Calu3 (cell line): ENCODE measurements at places on chromosomes 7 and 10.
A peak's percentile ranks its signal among the peaks of the same experiment; 100 is the strongest.

DNA sequence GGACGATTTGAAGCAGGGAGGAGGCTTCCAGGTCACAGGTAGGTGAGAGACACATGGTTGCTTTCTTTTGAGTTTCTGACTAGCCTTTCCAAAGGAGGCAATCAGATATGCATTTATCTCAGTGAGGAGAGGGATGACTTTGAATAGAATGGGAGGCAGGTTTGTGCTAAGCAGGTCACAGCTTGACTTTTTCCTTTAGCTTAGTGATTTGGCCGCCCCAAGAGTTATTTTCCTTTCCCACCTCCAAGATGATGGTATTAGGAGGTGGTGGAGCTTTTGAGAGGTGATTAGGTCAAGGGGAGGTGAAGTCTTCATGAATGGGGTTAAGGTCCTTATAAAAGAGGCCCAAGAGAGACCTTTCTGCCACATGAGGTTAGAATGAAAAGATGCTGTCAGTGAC lies 443.7 kb downstream of the TYW1 start:
- no peak for DNase-seq

- DNase-seq, result no peak
Measured at GRCh38 chr10:130234171-130234965, 98.2 kb downstream of the GLRX3 start.

DNA sequence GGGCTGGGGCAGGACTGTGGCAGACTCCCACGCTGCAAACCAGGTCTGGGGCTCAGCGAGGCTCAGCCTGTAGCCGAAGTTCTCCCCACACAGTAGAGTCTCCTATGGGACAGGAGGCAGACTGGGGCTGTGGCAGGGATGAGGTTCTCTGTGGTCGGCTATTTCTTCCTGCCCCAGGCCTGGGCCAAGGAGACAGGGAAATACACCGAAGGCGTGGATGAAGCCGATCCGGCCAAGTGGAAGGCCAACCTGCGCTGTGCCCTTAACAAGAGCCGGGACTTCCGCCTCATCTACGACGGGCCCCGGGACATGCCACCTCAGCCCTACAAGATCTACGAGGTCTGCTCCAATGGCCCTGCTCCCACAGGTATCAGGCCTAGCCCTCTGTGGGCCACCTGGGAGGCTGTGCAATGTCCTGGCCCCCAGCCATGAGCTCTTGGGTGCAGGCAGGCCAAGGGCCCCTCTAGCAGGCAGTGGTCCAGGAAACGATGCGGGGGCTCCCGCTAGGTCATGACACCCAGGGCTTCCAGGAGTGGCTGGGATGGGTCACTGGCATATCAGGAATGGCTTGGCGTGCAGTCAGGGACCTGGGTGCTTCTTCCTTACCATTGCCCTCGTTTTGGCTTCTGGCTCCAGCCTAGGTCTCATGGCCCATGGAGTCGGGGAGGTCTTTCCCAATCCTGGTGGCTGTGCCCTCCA lies 8.1 kb downstream of the IRF5 start:
- no peak for DNase-seq

DNA sequence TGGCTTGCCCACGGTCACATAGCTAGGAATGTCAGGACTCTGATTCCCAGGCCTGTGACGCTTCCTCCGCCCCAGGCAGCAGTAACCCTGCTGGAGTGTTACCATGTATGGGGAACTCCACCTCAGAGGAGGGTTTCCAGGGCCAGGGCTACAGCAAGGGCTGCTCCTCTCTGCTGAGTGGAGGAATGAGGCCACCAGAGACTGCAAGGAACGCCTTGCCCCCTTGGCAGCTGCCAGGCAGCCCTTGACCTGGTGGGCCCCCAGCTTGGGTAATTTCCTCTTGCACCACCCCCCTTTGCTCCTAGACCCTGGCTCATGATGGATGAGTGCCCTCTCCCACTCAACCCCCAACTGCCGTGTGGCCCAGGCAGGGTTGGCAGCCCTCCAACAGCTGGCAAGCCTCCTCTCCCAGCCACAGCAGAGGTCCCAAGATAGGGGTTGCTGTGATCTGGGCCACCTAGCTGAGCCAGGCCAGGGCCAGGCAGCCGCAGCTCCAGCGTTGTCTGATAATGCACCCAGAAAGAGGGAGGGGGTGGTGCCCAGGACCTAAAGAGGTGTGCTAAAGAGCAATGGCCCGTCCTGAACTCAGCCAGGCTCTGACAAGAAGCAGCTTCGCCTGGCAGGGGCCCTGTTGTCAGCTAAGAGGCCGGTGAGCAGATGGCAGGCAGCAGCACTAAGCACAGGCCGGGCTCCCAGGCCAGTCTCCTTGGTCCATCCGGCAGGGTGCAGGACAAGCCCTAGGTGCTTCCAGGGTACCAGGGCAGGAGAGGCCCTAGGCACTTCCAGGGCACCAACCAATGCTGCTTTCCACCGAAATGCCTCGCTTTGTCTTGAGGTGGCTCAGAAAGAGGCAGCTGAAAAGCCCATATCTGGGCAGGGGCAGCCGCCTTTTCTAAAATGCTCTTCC lies 35.4 kb downstream of the DRGX start:
- DNase-seq, result no peak

- DNase-seq, result no peak
Measured at GRCh38 chr10:23019633-23020032, 75.7 kb upstream of the MSRB2 start.

- no peak for DNase-seq
Measured at GRCh38 chr10:132687181-132687892, 98.6 kb downstream of the NKX6-2 start.

DNA sequence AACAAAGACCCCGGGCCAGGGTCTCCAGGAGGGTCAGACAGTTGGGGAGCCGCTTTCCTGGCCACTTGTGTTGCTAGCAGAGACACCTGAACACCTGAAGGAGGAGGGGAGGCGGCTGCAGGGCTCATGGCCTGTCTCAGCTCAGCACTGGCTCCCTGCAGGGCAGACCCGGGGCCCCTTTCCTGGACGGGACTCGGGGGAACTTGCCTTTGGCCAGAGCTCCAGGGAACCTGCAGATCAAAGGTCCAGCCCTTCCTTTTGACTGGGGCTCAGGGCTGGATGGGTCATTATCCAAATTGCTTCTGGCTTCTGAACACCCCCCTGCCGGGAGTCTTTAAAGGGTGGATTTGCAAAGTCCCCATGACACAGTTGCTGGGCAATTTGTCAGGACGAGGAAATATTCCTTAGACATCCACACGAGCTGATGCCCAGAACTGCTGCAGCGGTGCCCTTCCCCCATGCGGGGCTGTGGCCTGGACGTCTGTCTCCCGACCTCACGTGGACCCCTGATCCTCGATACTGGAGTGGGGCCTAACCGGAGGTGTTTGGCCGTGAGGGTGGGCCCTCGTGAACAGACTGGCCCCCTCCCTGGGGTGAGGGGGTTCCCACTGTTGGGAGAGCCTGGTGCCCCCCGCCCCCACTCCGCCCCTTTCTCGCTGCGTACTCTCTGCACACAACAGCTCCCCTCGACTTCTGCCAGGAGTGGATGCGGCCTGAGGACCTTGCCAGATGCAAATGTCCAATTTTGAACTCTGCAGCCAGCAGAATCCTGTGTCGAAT lies 194.3 kb downstream of the ELFN1 start:
- no peak for DNase-seq

- peak; percentile 23 for DNase-seq
Measured at GRCh38 chr7:46908770-46909169, 673.1 kb downstream of the TNS3 start.

DNA sequence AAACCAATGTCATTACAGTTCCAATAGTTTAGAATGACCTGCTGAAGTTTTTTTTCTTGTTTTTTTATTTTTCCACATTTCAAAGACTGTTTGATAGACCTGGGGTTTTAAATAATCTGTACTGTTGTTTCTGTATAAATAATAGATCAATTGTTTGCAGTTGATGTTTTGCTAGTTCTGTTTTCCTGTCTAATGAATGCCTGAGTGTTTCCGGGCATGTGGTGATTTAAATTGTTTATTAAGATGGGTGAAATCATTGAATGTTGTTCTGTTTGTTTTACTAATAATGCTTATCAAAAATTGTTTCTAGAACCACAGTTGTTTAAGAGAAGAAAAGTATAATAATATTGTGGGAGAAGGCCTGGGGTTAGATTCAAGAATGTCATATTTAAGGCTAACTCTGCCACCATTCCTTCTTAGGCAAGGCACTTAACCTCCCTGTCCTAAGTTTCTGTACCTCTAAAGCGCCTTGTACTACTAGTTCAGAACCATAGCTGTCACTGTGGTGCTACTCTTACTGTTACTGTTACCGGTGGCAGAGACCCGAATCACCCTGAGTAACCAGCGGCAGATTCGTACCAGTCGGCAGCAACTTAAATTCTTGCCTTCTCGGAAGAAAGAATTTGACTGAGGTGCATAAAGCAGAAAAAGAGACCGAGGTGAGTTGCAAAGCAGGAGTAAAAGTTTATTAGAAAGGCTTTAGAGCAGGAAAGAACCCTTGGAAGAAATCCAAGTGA lies 1014.1 kb downstream of the REEP3 start:
- DNase-seq, result no peak

GRCh38 chr7:1883834-1884582 lies 213.9 kb downstream of the ELFN1 start:
- no peak for DNase-seq

- DNase-seq, result no peak
Measured at GRCh38 chr10:88209837-88210561, 346.6 kb downstream of the PTEN start.

- DNase-seq, result no peak
Measured at GRCh38 chr7:51072281-51072680, 244.3 kb downstream of the COBL start.

- no peak for DNase-seq
Measured at GRCh38 chr10:113071446-113071845, 121.4 kb downstream of the TCF7L2 start.

GRCh38 chr10:113423981-113424721 lies 128.7 kb upstream of the HABP2 start:
- no peak for DNase-seq

DNA sequence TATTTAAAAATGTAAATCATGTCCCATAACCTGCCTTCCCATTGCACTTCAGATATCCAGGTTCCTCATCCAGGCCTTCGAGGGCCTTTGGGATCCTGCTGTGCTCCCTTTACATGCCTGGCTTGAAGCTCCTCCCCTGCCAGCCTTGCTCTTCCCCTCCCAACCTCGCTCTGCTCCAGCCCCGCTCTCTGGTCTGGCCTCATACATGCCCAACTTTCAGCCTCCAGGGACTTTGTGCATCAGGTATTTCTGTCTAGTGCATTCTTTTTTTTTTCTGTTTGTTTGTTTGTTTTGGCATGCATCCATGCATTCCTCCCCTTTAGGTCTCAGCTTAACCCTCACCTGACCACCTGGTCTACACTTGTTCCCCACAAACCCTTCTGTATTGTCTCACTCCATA lies 160.3 kb downstream of the SNX10 start:
- peak; percentile 32 for DNase-seq

DNA sequence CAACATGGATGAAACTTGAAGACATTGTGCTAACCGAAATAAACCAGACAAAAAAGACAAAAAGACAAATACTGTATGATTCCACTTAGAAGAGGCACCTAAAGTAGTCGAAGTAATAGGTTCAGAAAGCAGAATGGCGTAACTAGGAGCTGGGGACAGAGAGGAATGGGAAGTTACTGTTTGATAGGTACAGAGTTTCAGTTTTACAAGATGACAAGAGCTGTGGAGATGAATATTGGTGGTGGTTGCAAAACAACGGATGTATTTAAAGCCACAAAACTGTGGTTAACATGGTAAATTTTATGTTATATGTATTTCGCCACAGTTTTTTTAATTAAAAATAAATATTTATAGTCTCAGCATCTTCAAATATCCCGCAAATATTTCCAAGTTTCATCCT lies 64.1 kb upstream of the DIP2C start:
- DNase-seq, result no peak

GRCh38 chr7:137886746-137887145 lies 40.0 kb upstream of the DGKI start:
- DNase-seq, result no peak

DNA sequence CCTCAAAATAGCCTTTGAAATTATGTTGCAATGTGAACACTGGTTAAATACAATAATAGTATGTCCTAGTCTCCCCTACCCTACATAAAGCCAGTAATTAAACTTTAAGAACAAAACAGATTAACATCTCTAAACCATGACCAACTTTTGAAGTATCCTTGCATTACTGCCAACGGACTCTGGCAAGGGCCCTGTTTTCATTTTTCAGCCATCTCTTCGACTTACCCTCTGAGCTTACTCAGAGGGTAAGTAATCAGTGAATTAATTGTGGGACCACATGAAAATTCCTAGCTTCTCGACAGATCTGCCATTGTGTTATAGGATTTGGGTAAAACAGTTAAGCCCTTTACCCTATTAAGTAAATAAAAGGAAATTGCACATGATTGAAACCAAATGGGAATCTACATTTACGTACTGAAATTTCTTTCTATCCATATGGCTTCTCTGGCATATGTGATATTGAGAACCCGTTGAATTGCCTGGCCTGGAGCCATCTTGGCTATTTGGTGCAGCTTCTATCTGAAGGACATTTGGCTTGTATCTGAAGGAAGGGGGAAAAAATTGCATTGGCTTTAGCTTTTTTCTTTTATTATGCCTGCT lies 39.6 kb downstream of the DYNC1I1 start:
- no peak for DNase-seq

GRCh38 chr10:102945449-102945848 lies 27.4 kb downstream of the CNNM2 start:
- DNase-seq, result no peak
